ENCODE measurements at places on chromosomes 3 and 15.

GRCh38 chr3:11047500-11047899, 55.0 kb downstream of the SLC6A1 start:
- DNase-seq = no peak

- DNase-seq = no peak
Observed at GRCh38 chr3:52140769-52141168, 13.5 kb downstream of the POC1A start.

- peak; percentile 30 for DNase-seq
Observed at GRCh38 chr3:52123106-52123725, 31.0 kb downstream of the POC1A start.

DNA sequence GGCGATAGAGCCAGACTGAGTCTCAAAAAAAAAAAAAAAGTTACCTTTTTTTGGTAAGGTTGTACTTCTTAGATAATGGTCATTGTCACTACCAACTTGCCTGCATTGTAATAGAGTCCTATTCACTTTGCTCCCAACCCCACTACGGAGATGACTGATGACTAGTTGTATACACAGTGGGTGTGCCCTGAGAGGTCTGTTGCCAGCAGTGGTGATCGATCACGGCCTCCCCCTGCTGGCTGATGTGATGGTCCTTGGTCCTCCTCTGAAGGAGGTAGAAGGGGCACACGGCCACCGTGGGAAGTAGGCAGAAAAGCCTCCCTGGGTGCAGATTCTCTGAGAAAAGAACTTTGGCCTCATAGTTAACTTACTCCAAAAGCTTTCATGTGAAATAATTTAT, 10.7 kb downstream of the GCNT3 start:
- peak; percentile 37 for DNase-seq

DNA sequence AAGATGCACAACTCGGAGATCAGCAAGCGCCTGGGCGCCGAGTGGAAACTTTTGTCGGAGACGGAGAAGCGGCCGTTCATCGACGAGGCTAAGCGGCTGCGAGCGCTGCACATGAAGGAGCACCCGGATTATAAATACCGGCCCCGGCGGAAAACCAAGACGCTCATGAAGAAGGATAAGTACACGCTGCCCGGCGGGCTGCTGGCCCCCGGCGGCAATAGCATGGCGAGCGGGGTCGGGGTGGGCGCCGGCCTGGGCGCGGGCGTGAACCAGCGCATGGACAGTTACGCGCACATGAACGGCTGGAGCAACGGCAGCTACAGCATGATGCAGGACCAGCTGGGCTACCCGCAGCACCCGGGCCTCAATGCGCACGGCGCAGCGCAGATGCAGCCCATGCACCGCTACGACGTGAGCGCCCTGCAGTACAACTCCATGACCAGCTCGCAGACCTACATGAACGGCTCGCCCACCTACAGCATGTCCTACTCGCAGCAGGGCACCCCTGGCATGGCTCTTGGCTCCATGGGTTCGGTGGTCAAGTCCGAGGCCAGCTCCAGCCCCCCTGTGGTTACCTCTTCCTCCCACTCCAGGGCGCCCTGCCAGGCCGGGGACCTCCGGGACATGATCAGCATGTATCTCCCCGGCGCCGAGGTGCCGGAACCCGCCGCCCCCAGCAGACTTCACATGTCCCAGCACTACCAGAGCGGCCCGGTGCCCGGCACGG, 991 bp downstream of the SOX2 start:
- DNase-seq = no peak

DNA sequence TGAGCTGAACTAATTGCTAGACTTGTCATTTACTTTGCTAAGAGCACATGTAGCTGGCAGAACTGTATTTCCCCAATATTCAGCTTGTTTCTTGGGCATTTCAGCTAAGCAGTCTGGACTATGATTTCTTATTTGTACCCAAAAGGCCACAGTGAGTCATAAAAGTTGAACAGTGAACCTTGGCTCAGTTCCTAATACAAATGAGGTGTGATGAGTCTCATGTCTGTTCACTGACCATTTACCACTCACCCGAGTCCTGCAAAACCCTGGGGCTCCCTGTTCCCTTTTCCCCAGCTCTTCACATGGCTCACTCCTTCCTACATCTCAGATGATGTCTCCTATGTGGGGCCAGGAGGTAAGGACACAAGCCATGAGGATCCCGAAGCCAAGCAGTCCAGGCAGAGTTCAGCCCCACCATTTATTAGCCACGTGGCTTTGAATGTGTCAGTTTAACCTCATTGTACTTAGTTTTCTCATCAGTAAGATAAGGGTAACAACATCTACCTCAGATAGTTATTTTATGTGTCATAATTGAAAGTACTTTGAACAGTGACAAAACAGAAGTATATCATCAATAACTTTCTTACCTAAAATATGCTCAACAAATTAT, 239.3 kb downstream of the IL5RA start:
- DNase-seq = no peak

DNA sequence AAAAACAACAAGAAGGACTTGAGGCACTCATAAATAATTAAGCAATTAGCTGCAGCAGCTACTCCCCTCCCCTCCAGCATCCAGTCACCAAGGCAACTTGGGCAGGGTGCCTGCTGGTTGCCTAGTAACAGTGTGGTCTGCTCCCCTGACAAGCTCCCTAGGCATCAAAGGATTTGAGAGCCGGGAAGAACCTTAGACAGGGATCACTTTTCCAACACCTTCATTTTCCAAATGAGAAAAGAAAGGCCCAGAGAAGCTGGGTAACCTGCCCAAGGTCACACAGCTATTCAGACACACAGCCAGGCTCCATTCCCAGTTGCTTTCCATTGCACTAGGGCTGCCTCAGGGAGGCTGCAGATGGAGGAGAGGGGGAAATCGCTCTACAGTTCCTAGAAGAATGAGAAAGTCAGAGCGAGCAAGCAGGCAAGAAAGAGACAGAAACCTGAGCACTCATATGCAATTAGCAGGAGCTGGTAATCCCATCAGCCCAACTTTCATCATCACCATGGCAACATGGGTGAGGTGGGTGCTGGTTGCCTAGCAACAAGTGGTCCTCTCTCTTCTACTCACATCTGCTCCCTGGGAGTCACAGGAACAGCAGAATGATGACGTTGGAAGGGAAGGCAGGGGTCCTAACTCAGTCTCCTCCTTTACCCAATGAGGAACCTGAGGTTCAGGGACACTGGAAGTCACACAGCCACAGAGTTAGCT, 3.6 kb upstream of the EIF4E3 start:
- no peak for DNase-seq

DNA sequence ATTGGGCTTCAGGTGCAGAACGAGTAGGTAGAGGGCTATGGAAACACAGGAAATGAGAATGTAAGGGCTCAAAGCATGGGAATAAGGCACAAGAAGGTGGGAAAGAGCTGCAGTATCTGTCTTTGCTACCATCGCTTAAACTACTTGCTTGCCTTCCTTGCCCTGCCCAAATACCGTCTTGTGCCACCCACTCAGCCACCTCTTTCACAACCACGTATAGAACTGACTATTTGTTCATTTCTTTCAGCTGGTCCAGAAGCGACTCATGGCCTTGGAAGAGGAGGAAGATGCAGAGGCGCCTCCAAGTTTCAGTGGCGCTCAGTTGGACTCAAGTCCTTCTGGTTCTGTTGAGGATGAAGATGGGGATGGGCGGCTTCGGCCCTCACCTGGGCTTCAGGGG, 11.8 kb downstream of the LPCAT4 start:
- no peak for DNase-seq

DNA sequence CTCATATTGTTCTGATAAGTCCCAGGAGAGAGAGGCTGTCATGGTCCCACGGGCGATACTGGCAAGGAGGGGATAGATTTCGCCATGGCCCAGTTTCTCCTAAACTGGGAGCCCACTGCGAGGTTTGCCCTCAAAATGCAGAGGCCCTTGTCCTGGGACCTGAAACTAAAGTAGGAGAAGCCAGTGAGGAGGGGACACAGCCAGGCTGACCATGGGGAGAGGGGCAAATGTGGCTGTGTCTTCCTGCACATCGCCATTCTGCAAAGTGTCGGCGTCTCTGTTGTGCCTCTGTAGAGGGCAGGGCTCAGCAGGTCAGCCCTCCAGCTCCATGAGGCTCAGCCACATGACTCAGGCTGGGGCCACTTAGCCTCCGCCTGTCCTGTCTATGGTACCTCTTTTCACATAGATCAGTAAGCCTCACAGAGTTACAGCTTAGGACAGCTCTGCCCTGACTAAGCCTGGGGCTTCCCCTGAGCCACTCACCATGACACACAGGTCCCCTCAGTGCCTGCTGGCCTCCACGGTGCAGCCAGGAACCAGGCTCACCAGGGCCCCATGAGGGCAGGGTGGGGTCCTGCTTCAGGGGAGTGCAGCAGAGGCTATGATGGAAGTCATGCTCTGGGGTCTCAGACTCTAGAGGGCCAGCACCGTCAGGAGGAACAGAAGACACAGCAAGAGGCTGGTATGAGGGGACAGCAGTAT, 28.6 kb upstream of the PLXNA1 start:
- DNase-seq = no peak

- peak; percentile 64 for DNase-seq
Observed at GRCh38 chr3:151439652-151440125, 21.2 kb downstream of the IGSF10 start.

DNA sequence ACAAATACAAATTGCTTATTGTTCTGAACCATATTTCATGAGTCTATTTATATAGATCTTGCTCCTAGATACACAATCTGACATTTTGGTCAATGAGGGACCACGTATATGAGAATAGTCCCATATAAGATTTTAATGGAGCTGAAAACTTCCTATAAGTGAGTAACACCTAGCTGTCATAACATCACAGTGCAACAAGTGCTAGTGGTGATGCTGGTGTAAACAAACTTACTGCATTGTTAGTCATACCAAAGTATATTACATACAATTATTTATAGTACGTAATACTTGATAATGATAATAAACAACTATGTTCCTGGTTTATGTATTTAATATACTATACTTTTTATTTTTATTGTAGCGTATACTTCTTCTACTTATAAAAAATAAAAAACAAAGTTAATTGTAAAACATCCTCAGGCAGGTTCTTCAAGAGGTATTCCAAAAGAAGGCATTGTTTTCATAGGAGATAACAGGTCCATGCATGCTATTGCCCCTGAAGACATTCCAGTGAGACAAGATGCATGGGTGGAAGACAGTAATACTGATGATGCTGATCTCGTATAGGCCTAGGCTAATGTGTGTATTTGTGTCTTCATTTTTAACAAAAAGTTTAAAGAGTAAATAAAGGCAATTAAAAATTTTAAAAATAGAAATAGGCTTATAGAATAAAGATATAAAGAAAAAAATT, 46.8 kb upstream of the NAALADL2 start:
- DNase-seq = no peak

- no peak for DNase-seq
Observed at GRCh38 chr15:82730022-82730530, 20.4 kb upstream of the AP3B2 start.

DNA sequence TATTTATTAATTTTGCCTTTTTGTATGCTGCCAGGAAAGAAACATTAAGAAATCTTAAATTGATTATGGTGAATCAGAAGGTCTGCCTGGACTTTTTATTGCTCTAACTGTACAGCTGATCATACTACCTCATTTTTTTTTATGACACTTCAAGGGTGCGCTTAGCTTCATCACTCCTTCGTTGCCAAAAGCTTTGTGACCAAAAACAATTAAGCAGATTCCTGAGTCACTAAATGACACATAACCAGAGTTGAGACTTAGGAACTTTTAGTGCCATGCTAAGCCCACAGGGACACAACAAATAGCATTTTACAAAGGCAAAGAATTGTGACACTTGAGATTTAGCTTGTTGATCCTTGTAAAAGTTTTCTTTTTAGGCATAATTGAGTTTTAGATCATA, 4.9 kb downstream of the ADIPOQ start:
- no peak for DNase-seq

- DNase-seq = no peak
Observed at GRCh38 chr3:48567500-48567899, 3.9 kb upstream of the UCN2 start.

GRCh38 chr3:87780811-87781210, 278.0 kb downstream of the CGGBP1 start:
- no peak for DNase-seq

DNA sequence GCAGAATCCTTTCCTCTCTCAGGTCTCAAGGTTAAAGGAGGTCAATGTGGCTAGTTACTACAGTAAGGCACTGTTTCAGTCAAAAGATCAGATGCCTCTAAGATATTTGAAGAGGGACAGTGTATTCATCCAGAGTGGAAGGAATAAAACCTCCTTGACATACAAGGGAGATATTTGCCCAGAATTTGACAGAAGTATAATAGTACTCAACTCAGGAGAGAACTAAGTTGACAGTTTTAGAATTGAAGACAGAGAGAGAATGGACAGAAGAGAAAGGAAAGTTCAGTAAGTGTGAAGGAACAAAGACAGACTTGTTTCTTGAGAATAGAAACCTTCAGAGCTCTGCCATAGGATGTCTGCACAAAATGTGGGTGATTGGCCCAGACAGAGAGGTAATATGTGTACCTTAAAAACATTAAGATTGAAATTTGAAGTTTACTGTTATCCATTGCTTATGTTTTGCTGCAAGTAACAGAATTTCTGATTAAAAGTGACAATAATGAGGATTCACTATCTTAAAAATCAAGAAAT, 507.1 kb downstream of the IGSF11 start:
- no peak for DNase-seq

GRCh38 chr15:88637841-88638625, 783 bp upstream of the ISG20 start:
- DNase-seq = peak; percentile 14
